Stimulated activated CD4-positive, alpha-beta T cell treated with anti-CD3 and anti-CD28 coated beads, Interleukin-1b, Interleukin-23, amount 100 ng/mL, for 1 hour (primary cell): ENCODE measurements at places on chromosomes 7 and 10.

- no peak for DNase-seq
Observed at GRCh38 chr10:118977835-118978234, 51.7 kb upstream of the NANOS1 start.

- no peak for DNase-seq
Observed at GRCh38 chr7:111887734-111888133, 318.5 kb downstream of the DOCK4 start.

DNA sequence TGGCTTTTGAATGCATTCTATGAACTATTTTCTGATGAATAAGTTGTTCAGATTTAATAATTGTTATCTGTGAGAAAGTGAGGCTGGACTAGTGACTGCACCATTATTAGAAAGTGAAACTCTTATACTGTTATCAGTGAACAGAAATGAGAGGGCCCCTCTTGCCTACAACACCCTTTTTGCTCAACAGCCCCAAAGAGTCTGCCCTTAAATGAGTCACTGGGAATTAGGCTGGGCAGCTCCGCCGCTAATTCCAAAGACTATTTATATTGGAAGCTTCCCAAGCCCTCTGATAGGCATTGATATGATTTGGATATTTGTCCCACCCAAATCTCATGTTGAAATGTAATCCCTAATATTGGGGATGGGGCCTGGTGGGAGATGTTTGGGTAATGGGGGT lies 7.0 kb upstream of the CYP2C18 start:
- DNase-seq, result no peak

DNA sequence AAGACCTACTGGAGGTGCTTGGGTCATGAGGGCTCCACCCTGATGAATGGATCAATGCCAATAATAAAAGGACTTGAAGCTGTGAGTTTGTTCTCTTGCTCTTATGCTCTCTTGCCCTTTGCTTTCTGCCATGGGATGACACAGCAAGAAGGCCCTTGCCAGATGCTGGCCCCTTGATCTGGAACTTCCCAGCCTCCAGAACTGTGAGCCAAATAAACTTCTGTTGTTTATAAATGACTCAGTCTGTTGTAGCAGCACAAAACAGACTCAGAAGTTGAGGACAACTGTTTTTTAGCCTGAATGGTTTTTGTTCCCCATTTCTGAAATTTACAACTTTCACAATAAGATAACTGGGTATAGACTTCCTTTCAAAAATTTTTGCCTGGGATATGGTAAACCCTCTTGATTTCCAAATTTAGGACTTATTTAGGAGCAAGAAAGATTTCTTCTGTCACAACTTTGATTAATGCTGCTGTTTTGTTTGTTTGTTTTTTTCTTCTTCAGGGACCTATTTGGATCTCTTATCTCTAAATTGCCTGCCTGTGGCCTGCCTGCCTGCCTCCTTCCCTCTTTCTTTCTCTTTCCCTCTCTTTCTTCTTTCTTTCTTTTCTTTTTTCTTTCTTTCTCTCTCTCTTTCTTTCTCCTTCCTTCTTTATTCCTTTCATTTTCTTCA lies 12.1 kb downstream of the ENTPD1 start:
- no peak for DNase-seq

DNA sequence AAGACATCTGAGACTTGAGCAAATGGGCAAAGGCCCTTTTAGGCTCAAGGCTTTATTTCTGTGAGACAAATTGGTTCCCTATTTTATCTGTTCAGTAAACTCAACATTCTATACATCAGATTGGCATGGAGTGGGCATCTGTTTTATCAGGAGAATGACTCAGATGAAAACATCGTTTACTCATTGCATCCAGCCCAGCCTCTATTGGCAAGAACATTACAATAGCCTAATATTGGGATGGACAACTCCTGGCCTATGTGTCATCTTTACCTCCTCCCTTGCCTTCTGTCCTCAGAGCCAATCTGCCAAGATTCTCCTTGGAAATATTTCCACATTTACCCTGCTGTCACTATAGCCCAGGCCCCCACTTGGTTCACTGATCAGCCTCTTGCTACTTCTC lies 5.5 kb upstream of the BLNK start:
- DNase-seq, result no peak

DNA sequence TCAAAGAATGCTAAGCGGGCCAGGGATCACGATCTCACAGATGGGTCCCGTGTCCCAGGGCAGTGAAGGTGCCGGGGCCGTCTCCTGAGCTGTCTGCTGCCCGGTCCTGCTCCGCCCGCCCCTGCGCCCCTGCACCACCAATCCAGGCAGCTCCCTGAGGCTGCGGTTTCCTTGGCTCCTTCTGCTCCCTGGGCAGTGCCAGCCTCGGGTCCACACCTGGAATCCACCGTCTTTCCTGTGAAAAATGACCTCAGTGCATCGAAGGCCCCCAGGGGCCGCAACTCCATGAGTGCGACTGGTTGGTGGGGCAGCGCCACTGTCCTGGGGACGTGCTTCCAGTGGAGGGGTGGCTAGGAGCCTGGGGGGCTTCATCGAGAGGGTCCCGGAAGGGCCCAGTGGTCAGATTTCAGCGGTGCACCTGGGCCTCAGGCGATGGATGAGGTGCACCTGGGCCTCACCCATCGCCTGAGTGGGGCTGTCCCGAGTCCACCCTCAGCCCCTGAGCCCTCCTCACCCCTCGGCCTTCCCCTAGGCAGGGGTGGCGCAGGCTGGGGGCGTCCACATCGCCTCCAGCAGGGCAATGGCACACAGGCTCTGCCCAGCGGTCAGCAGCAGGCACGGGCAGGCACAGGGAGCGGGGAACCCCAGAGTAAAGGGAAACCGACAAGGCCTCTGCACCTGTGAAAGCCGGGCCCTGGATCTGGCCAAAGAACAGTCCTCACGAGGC lies 27.2 kb downstream of the ADGRA1 start:
- DNase-seq, result no peak

DNA sequence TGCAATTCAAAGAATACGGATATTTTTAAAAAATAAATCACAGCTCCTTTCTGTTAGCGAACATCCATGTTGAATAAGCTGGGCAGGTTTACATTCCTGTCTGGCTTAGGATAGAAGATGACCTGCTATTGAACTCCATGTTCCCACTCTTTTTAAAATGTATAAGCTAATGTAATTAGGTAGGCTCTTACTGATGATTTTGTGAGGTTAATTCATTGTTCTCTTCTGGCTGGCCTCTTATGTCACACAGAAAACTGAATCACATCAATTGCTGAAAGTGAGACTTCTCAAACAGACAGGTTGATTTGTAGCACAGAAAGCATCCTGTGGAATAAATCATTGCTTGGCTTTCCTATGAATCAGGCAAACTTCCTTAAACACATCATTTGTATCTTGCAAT lies 24.2 kb downstream of the HGF start:
- no peak for DNase-seq

DNA sequence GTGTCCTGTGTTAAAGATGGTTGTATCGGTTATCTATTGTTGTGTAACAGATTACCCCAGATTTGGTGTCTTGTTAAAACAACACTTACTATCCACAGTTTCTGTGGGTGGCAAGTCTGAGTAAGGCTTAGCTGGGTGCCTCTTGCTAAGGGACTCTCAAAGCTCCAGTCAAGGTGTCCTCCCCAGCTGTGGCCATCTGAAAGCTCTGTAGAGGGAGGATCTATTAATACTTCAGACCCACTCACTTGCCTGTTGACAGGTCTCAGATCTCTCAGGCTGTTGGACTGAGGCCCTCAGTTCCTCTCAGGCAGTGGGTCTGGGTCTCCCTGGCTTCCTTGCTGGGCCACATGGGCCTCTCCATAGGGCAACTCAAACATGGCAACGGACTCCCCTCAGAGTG lies 19.6 kb downstream of the ARID5B start:
- no peak for DNase-seq

- DNase-seq, result no peak
Observed at GRCh38 chr7:156625580-156625979, 15.0 kb upstream of the RNF32 start.

DNA sequence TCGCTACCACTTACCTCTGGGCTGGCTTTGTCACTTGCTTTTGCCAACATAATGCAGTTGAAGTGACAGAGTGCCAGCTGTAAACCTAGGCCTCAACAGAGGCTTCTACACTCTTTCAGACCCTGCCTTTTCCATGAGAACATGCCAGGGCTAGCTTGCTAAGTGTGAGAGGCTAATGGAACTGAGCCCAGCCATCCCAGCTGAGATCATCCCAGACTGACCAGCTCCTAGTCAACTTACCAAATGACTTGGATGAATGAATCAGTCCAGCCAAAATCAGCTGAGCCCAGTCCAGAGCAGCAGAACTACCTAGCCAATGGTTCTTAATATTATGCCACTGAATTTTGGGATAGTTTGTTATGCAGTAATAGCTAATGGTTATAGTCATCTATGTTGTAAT lies 34.7 kb upstream of the MKLN1 start:
- DNase-seq, result no peak

GRCh38 chr7:90736968-90737939 lies 141.1 kb downstream of the CDK14 start:
- DNase-seq, result no peak

GRCh38 chr10:33132626-33133025 lies 174.6 kb upstream of the ITGB1 start:
- DNase-seq, result no peak

GRCh38 chr7:7671361-7671760 lies 30.8 kb downstream of the UMAD1 start:
- DNase-seq, result no peak

DNA sequence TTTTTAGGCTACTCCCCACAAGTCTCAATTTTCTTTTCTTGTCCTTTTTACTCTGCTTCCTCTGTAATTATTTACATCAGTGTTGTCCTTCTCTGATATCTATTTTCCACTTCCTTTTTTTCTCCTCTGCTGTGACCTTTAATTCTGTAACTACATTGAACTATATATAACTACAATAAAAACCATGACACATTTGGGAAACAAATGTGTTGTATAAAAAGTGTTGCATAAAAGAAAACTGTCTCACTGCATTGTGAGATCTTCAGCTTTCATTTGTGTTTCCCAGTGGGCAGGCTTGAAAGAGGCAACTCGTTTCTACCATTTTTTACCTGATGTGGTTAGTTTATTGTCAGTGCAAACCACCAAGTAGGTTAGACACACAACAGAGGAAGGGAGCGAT lies 483.9 kb upstream of the NRP1 start:
- no peak for DNase-seq

GRCh38 chr10:102713539-102713813 lies 721 bp downstream of the ARL3 start:
- no peak for DNase-seq

DNA sequence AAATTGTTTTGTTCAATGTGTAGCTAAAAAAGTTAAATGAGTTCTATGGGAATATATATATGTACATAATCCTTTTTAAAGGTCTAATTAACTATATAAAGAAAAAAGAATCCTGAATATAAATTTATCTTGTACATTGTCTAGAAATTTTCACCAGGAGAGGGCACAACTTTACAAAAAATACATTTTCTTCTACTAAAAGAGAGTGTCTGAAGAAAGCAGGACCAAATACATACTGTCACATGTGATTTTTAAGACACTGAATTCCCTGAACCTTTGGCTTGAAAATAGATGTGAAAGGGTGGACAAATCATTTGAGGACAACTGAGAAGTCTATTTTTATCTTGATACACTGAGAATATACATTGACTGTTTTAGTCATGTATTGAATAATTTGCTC lies 204.3 kb downstream of the DGKB start:
- DNase-seq, result no peak

- DNase-seq, result peak; percentile 44
Observed at GRCh38 chr10:13348216-13349017, at the start of gene SEPHS1. SEPHS1 (minus strand) TSS chr10:13348293; CDS start chr10:13344950, 3,343 bp downstream.

- no peak for DNase-seq
Observed at GRCh38 chr7:33248671-33249070, 119.3 kb downstream of the BBS9 start.
